ENCODE measurements at places on chromosomes 7 and 10.

DNA sequence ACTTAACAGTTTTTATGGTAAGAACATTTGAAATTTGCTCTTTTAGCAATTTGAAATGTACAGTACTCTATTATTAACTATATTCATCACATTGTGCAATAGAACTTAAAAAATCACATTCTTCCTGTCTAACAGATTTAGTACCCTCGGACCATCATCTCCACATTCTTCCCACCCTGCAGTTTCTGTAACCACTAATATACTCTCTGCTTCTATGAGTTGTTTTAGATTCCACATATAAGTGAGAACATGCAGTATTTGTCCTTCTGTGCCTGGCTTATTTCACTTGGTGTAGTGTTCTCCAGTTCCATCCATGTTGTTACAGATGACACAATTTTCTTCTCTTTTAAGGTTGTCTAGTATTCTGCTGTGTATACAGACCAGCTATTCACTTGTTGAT lies 88.9 kb upstream of the SEC61G start:
- DNase-seq: no peak

DNA sequence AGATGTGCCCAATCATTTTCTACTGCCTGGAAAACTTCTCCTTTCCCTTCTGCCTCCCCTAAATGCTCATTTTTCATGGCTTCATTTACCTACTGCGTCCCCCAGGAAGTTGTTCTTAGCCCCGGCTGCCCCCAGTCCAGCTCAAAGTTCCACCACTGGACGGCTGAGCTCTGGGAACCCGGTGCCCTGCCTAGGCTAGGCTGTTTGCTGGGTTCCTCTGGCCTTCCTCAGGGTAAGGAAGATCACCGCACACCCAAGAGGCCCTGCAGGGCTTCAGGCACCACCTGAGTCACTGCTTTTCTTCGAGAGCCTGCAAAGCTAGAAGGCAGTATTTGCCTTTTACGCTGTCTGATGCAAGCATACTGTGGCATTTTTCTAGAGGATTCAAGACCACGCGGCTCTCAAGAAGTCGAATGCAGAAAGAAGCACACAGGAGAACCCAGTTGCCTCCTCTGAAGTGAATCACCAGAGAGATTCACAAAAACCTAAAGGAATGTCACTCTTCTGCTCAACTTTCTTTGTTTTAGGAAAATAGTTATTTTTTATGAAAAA lies 46.7 kb upstream of the ZMIZ1 start:
- DNase-seq: no peak

DNA sequence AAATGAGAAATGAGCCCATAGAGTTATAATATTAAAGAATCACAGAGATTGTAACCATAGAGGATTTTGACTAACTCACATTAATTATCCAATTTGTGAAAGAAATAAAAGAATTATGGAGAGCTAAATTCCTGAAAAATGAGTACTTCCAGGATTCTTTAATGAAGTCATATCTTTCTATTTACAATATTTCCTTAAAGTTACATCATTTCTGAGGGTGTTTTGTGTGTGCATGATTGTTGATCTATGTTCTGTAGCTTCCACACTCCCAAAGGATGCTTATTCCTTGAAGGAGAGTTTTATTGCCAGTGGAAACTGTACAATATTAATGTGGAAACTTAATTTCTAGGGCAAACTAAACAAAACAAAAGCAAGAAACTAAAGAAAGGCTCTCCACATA lies 299.6 kb downstream of the MDFIC start:
- no peak for DNase-seq

DNA sequence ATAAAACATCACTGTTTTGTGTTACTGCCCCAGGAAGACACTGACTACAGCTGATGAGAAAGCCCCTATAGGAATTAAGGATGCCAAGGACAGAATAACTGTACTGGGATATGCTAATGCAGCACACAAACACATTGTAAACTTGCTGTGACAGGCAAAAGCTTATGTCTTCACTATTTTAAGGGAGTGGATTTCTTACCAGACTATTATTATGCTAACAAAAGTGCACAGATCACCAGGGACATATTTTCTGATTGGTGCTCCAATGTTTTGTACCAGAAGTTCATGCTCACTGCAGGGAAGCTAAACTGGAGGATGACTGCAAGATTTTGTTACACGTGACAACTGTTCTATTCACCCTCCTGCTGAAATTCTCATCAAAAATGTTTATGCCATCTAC lies 48.1 kb upstream of the PTPN12 start:
- no peak for DNase-seq

DNA sequence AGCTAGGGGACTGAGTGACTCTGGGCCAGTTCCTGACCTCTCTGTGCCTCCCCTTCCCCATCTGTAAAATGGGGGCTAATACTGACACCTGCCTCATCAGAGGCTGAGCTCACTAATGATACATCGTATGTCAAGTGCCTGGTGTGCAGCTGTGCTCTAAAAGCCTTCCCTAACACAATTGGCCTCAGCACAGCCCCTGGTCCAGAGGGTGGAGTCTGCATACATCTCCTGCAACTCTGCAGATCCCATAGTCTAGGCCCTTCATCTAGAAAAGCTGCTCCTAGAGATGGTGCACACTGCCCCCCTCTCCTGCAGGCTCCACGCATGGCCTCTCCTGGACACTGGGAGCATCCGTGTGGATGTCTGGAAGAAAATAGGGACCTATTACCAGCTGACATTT lies 255.0 kb downstream of the RPS24 start:
- peak; percentile 24 for DNase-seq

- DNase-seq: peak; percentile 36
Measured at GRCh38 chr7:25894902-25895791, 256.9 kb upstream of the NFE2L3 start.

GRCh38 chr7:19552576-19552975 lies 156.3 kb downstream of the POLR1F start:
- no peak for DNase-seq
